ENCODE measurements at places on chromosomes 7 and 10.

DNA sequence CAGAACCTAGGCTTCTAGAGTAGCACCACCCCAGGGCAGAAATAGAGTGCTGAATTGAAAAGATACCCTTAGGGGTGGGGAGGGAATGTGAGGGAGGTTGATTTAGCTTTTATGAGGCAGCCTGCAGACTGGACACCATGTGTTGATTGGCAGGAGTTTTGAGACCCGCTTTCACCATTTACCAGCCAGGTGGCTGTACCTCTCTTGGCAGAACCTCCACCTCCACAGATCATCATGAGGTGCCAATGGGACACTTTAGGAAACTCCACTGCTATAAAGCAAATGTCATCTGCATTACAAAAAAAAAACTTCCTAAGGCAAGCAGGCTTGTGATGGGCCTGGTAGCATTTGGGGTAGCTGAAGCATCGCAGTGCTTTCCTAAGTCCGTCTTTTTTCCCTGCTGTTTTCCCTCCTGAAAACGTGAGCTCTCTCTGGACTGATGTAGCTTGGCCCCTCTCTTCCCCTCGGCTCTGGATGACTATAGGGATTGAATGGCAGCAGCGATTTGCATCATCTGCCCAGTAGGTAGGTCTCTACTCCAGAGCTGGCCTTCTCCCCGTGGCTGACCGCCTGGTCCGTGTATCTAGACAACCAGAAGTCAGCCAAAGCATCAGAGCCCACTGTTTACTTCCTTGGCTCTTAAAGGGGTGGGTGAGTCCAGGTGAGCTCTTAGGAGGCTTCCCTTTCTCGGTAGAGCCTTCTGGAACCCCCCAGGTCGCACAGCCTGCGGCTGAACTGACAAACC, 1.3 kb downstream of the PCBD1 start:
- DNase-seq, result no peak

- no peak for DNase-seq
These were observed 551.0 kb upstream of the AUTS2 start for GRCh38 chr7:69047151-69047754.

- DNase-seq, result peak; percentile 75
These were observed 169.4 kb downstream of the ARHGAP12 start for GRCh38 chr10:31759124-31759798.

- DNase-seq, result no peak
These were observed 42.6 kb upstream of the CFAP46 start for GRCh38 chr10:132984801-132985545.

All from stimulated activated CD4-positive, alpha-beta T cell treated with anti-CD3 and anti-CD28 coated beads, Interleukin-2, amount 100 ng/mL, for 4 hours (primary cell).